Non-pigmented ciliary epithelial cell (primary cell): ENCODE measurements at places on chromosomes 1 and 21.

DNA sequence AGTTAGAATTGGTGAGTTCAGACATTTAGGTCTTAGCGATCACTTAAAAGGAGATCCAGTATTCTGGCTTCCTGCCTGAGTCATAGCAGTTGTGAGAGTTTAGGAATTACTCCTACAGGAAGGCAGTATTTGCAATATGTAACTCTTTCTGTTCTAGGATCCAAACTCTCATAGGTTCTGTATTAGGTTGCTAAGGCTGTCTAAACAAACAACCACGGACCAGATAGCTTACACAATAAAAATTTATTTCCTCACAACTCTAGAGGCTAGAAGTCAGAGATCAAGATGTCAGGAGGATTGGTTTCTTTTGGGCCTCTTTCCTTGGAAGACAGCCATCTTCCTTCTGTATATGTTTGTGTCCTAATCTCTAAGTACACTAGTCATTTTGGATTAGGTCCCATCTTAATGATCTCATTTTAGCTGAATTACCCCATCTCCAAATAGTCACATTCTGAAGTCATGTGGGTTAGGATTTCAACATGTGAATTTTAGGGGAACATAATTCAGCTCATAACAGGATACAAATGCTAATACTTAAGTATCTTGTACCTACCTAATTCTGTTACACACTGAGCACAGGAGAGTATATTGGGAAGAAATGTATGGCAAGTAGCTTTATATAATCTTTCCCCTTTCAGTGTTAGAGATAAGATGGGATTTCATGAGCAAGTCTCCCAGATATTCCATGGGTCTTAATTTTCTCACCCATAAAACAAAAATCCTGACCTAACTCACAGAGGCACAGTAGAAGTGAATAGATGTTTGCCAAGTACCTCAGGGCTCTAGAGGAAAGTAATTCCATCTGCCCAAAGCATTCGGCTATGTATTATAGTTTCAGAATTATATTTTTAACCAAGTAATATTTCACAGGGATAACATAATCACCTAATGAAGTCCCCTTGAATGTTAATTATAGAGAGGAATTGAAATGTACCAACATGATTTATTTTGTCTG, 144.4 kb downstream of the PTBP2 start:
- peak; percentile 93 for DNase-seq

DNA sequence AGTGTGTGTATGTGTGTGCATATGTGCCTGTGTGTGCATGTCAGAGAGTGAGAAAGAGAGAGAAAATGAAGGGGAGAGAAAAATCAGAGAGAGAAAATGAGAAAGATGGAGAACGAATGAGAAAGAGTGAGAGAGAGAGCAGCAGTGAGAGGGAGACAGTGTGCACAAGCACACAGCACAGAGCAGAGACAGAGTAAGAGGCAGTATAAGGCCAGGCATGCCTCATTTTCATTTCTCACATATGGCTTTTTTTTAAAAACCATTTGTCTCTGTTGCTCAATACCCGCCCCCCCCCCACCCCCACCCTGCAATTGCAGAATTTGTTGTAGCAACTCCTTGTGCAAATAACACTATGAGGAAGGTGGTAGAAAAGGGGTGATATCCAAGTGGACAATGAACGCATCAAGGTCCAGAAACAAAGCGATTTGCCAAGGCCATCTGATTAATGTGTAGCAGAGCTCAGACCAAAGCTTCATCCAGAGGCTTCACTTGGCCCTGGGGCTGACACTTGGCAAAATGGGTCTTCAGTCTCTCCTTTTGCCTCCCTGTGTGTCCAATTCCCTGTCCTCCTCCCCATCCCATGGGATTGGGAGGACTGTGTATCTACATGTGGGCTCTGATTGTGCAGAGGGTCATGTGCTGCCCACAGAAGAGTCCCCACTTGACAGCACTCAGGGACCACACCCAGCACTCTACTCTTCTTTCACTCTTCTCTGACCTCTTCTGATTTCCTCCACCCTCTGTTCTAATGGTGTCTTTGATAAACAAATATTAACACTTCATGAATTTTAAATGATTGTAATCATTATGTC, 38.9 kb upstream of the HSD3B1 start:
- DNase-seq, result no peak

- DNase-seq, result no peak
Observed at GRCh38 chr1:67771749-67772148, 61.5 kb downstream of the GNG12 start.

DNA sequence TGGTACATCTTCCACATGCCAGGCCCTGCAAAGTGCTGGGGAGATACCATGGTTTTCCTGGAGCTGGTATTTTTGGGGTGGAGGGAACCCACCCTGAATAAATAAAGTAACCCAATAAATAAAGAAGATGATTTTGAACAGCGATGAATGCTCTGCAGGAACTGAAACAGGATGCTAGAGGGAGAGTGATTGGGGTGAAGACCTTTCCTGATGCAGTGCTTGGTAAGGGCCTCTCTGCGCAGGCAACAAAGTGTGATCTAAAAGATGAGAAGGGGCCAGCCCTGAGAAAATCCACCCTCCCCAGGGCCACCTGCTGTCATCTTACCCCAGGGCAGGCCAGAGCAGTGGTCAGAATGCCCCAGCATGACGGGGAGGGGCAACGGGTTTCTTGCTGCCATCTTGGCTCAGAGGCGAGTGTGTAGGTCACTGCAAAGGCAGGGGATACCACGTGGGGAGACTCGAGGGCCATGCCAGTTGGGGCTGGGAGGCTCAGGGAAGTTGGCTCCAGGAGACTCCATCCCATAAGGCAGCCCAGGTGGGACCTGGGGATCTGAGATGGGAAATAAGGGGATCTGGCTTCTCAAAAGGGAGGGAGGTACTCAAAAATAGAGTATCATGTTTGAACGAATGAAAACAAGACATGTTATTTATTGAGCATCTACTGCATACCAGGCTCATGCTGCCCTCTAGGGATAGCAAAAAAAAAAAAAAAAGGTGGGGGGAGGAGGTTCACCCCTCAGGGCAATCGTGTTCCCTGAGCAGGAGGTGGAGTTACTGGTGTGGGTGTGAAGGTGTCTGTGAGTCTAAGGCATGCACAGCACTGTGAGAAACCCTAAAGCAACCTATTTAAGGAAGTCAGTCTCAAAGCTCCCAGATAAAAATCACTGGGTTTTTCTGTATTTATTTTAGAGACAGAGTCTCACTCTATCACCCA, 2.8 kb downstream of the SRARP start:
- no peak for DNase-seq

DNA sequence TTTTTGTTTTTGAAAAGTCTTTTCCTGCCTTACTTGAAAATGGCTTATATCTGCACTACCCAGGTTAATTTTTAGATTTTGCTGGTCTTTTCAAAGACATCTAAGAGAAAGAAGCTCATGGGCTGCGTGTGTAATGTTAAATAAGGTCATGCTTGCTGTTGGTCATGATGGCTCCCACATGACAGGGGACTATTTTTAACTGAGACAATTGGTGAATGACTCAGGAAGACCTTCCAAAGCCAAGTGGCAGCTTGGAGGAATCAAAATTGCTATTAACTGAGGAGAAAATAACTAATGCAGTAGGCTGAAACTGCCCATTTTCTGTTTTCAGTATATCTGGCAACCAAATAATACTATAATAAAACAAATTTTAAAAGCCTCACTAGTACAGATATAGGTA, 117.1 kb upstream of the SPAG17 start:
- DNase-seq, result no peak

- no peak for DNase-seq
Observed at GRCh38 chr1:119966681-119967080, 70.4 kb upstream of the ADAM30 start.
